RPMI8226 (cell line): ENCODE measurements at places on chromosomes 16 and 17.

DNA sequence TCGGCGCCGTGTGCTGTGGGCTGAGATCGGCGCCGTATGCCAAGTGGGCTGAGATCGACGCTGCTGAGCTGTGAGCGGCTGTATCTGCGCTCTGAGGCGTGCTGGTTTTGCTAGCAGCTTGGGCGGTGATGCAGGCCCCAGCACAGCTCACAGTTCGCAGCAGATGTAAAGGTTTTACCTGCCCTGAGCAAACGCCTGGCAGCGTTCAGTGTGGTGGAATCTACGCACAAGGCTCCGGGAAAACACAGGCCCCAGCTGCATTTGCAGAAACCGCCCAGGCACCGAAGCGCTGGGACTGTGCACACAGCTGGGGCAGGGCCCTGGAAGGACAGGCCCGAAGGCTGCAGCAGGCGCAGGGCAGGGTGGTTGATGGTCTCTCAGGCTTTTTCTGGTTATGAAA lies 8.0 kb upstream of the ZNF469 start:
- DNase-seq = no peak

GRCh38 chr16:62974424-62974823 lies 938.2 kb upstream of the CDH8 start:
- DNase-seq = no peak

- no peak for DNase-seq
Measured at GRCh38 chr17:62967205-62967529, 1.1 kb downstream of the TANC2 start.

DNA sequence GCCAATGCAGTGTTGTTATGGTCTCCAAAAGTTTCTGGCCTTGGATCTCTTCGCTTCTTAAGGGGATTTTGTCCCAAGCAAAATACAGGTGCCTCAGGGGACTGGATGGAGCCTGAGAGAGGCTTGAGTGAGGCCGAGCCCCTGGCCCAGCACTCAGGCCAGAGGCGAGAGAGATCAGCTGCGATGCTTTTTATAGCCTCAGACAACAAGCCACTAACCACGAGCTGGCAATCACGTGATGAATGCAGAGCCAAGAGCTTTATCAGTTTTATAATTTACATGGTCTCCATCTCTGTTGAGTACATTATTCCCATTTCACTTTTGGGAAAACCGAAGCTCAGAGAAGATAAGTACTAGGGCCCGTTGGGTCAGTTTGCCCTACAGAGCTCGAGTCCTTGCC lies 360.0 kb upstream of the CDH5 start:
- DNase-seq = no peak

- DNase-seq = no peak
Measured at GRCh38 chr16:75096656-75097055, 19.9 kb downstream of the LDHD start.

- no peak for DNase-seq
Measured at GRCh38 chr16:8251298-8251697, 339.0 kb downstream of the TMEM114 start.

DNA sequence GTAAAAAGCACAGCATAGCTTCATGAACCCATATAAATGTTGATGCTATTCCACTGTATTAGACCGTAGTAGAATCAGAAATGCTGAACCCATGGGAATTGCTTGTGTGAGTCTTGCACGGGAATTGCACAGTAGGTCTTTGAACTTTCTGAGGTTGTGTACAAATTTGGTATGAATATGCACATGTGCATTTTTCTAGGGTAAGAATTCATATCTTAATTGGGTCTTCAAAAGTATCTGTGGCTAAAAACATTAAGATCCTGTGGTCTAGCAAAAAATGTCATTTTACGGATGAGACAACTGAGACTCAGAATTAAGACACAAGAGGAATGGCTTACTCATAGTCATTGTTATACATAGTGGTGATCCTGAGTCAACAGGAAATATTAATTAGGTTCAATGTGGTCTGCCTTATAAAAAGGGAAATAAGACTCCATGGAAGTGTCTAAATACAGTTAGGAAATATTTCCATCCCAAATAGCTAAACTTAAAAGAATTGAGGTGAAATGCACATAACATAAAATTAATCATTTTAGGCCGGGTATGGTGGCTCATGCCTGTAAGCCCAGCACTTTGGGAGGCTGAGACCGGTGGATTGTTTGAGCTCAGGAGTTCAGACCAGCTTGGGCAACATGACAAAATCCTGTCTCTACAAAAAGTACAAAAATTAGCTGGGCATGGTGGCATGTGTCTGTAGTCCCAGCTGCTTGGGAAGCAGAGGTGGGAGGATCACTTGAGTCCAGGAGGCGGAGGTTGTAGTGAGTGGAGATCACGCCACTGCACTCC lies 22.8 kb downstream of the TAOK1 start:
- no peak for DNase-seq

GRCh38 chr17:16987830-16988601 lies 16.1 kb upstream of the TNFRSF13B start:
- peak; percentile 94 for DNase-seq

DNA sequence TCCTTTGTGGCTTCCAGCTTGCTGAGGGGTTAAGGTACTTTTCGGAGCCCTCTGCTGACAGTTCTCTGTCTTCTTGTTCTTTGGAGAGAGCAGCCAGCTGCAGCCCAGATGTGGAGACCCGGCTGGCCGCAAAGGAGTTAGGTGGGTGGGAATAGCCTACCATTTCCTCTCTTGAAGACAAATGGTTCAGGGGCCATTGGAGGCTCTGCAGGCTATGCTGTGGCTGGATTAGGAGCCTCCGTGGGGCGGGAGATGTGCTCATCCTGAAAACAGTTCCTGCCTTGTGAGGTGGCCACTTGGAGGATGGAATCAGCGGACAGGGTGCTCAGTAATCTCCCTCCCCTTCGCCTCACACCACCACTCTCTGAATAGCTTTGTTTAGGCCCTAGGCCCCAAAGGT lies 30.3 kb downstream of the MEOX1 start:
- DNase-seq = no peak

DNA sequence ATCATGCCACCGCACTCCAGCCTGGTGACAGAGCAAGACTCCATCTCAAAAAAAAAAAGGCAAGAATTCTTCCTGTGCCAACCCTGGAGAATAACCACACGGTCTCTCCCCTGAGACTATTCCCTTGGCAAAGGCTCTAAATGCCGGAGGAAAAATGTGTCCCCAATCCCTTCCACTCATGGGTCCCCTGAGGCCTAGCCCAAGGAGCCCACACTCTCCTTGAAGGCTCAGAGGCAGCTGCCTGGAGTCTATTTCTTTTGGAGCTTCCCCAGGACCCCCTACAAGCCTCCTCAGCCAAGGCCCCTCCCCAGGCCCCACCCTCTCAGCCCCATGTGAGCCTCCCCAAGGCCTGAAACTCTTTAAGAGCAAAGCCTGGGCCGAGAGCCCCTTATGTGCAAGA lies 16.6 kb downstream of the CEP131 start:
- DNase-seq = no peak

DNA sequence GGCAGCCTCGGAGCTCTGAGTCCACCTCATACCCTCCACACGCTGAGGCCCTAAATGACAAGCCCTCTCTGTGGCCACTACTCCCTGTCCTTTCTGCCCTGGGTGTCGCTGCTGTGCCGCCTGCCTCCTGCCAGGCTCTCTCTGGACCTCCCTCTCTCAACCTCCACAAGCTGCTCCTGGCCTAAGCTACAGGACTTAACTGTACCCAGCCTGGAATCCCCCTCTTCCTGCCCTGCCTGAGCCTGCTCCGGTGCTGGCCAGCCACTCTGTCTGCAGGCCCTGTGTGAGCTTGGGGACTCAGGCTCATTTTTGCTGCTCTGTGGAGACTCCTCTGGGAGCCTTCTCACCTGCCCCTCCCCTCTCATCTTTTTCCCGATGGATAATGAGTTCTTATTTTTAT lies 21.5 kb downstream of the IFT140 start:
- DNase-seq = no peak

DNA sequence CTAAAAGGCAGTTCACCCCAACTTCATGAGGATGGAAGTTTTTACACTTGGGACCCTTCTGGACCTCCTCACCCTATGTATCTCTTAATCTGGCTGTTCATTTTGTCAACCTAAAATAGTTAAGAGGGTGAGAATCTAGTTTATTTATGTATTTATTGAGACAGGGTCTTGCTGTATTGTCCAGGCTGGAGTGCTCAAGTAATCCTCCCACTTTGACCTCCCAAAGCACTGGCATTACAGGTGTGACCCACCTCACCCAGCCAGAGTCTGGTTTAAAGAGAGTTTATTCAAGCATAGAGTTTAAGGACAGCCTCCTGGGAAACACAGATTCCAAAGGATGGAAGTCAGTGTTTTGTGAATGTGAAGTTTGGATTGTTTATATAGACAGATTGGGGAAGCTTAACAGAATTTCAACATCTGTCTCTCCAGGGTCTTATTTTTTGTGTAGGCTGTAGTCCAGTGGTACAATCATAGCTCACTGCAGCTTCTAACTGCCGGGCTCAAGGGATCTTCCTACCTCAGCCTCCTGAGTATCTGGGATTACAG lies 8.0 kb upstream of the APPBP2 start:
- no peak for DNase-seq

DNA sequence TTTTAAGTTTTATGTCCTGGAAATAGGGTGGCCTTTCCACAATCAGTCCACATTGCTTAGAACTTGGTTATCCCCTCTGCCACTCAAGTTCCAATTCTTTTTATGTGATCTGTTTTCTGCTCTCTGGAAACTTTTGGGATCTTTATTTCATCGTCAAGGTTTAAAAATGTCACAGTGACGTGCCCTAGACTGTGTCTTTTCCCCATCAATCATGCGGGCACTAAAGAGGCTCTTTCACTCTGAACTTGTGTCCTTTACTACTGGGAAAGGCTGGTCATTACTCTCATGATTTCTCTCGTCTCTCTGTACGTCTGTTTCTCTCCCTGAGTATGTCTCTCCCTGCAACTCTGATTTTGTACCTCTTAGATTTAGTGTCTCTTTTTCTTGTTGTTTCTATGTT lies 189.8 kb upstream of the AXIN2 start:
- DNase-seq = no peak
